ENCODE measurements at places on chromosomes 7 and 10.

DNA sequence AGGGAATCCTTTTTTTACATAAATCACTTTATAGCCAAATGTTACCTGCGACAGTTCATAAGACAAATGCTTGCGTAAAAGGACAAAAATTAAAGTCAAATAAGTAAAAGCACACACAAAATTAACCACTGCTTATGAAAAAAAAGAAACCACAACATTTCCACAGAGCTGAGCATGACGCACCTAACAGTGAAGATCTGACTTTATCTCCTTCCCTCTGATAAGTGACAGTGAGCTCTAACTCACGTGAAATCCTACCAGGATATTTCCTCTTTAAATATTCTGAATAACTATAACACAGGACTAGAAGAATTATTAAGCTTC is 225.5 kb downstream of the SFMBT2 start:
- DNase-seq, result no peak

GRCh38 chr10:83346266-83346910 is 792.9 kb upstream of the GHITM start:
- peak; percentile 2 for DNase-seq

GRCh38 chr10:75137533-75138438 is 26.3 kb downstream of the SAMD8 start:
- peak; percentile 37 for DNase-seq

- no peak for DNase-seq
Measured at GRCh38 chr10:2619472-2619871, 447.9 kb upstream of the PFKP start.

- DNase-seq, result no peak
Measured at GRCh38 chr7:151764056-151764920, 112.6 kb downstream of the PRKAG2 start.

DNA sequence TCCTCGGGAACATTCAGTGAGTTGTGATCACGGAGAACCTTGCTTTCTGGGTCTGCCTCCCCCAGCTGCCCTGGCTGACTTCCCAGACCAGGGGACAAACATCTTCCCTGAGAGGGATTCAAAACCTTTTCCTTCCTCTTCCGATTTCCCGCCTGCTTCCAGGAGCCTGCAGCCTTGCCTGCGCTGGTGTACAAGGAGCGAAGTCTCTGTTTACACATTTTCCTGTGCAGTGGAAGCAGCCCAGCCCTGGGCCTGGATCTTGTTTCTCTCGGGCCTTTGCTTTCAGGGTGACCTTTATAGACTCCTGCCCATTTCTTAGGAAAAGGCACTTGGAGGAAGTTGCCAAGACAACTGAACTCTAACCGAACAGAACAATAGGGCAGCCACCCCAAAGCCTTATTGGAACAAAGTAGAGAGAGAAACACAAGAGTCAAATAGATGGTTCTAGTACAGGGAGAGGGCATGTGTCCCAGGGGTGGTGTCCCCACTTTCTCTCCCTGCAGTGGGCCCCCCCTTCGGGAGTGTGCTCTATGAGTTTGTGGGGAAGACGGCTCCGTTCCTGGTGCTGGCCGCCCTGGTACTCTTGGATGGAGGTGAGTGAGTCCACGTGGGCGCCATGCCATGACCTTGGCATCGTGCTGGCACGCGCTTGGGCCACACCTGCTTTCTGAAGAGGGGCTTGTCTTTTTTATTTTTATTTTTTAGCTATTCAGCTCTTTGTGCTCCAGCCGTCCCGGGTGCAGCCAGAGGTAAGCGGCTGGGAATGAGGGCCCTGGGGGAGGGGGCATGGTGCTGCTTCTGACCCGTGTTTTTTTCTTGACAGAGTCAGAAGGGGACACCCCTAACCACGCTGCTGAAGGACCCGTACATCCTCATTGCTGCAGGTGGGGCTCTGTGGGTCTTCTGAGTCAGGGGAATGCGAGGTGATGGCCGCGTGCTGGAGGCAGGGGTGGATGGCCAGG is 14.1 kb downstream of the SLC18A2 start:
- no peak for DNase-seq

DNA sequence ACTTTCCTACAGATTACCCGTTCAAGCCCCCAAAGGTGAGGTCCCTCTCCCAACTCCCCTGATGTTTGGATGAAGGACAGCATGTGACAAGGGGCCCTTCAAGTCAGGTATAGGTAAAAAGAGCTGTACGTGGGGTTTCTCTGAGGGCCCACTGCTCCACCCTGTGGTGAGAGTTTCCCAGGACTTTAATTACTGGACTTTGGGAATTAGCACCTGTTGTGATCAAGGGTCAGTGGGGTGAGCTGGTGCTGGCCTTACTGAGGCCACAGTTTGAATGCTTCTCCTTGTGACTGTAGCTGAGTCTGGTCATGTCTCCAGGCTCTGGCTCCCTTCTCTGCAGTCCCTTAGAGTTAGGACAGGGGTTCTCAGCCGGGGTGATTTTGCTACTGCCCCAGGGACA is 16.8 kb downstream of the UBE2D4 start:
- no peak for DNase-seq

DNA sequence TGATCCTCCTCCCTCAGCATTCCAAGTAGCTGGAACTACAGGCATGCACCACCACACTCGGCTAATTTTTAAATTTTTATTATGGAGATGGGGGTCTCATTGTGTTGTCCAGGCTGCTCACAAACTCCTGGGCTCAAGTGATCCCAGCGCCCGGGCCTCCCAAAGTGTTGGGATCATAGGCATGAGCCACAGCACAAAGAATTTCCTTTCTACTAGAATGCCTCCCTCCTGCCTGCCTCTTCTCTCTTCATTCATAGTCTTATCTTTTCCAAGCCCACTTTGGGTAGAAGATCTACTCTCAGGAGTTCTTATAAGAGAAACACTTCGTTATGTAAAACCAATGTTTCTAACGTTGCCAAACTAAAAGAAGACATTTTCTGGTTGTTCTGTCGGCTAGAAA is 144.1 kb downstream of the LRRC4 start:
- no peak for DNase-seq

DNA sequence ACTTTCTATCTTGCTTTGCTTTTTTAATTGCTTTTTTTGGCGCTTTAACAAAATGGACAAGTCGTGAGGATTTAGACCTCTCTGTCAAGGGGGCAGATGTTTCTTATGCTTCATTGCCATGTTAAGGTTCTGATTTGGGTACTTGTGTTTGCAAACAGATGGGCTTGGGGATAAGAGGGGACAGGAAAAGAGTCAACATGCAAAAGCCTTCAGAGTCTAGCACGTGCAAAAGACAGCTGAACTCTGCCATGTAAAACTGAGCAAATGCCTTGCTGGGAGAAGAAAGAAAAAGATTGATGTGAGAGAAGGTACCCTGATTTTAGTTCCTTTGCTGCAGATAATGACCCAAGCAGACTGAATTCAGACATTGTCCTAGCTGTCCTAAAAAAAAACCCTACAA is 173.1 kb downstream of the KIAA1217 start:
- no peak for DNase-seq

GRCh38 chr7:26891400-26892350 is 27.3 kb upstream of the SKAP2 start:
- no peak for DNase-seq

DNA sequence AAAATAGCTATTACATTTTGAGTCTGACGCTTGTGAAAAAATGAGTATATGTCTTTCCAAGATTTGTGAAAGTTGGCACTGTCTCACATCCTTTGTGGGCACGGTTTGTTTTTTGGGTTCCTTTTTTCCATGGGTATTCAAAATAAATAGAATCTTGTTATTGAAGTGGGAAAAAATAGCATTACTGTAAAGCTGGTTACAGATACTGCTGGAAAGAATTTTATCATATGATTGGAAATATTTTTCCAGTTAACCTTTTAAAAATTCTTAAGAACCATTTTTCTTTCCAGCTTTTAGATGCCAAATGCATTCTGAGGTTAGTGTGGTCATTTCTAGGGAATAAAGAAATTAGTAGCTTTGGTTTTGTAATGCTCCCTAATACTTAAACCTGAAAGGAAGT is 11.4 kb downstream of the NET1 start:
- no peak for DNase-seq

GRCh38 chr10:95861386-95861785 is 46.4 kb upstream of the CC2D2B start:
- no peak for DNase-seq

Measured in skeletal muscle cell (primary cell).